ENCODE measurements at places on chromosomes 7 and 10. TPM values are rescaled to one million over a fixed set of nuclear protein-coding genes. Genes with fewer than 3 reads are reported as not detected.

- no peak for DNase-seq
Measured at GRCh38 chr10:99849536-99849935, 67.1 kb downstream of the ABCC2 start.

DNA sequence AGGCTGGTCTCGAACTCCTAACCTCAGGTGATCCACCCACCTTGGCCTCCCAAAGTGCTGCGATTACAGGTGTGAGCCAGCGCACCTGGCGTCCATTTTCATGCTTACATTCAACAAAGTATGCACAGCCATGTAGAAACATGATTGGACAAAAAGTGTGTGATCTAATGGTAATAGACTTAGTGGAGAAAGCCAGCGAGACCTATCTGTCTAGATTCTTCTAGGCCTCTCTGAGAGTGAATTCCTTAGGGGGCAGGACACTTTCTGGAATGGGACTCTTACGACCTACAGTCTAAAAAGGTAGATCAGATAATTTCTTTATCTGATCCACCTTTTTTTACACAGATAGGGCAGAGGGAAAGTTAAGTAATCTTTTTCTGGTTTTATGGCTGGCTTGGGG, 46.3 kb upstream of the SDK1 start:
- DNase-seq = no peak

The CYP3A4 gene
- 0.26 TPM for total RNA-seq

DNA sequence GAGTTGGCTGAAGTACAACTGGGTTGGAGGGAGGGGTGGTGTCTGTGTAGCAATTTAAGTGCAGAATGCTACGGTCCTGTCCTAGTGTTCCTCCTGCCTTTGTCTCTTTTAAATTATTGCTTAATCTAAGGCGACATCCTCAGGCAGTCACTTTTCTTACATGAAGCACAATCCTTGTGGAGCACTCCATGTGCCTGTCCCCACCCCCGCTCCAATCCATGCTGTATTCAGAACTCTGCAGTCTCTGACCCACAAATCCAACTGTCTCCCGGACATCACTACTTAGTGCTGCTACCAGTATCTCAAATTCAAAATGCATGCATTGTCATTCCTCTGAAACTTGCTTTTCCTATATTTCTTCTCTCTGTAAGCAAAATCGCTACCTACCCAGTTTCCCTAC, 91.4 kb upstream of the FAM133B start:
- no peak for DNase-seq

The ACSL5 gene
- 41.9 TPM for total RNA-seq

DNA sequence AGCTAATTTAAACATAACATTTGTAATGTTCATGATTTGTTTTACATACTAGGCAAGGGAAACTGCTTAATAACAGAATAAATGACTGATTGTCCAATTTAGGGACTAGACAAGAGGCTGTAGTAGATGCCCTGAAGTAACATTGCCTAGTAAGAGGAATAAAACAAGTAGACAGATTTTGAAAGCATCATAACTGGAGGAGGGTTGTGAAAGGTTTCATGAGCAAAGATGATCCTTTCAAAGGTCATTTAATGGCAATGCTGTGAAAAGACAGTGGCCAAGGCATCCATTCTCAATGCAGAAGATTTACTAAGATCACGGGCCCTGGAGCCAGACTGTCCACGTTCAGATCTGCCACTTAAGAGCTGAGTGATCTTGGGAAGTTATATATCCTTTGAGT, 44.8 kb upstream of the HHEX start:
- DNase-seq = no peak

The RET gene
- 0.64 TPM for total RNA-seq

DNA sequence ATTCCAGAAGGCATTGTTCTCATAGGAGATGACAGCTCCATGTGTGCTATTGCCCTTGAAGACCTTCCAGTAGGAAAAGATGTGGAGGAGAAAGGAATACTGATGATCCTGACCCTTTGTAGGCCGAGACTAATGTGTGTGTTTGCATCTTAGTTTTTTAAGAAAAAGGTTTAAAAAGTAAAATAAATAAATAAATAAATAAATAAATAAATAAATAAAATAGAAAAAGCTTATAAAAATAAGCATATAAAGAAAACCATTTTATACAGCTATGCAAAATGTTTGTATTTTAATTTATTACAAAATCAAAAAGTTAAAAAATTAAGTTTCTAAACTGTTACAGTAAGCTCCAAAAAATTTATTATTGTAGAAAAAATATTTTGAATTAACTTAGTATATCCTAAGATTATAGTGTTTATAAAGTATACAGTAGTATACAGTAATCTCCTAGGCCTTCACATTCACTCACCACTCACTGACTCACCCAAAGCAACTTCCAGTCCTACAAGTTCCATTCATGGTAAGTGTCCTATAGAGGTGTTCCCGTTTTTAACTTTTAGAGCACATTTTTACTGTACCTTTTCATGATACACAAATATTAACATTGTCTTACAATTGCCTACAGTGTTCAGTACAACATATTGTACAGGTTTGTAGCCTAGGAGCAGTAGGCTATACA, 435.2 kb upstream of the SEMA3A start:
- no peak for DNase-seq

DNA sequence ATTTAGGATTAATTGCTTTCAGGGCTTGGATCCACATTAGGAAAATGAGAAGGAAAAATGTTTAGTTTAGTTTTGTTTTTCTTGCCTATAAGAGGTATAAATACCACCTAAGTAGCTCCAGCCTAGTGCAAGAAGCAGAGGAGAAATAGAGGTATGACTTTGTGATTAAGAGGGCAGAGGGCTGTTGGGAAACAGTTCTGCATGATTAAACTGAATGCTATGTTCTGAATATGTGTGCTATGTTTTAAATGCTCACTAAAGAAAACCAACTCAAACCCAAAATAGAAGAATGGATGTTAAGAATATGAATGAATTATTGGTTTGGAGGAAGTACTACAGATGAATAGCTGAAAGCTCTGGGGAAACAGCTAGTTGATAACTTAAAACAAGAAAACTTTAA, 7.6 kb downstream of the CALCR start:
- no peak for DNase-seq

GRCh38 chr7:45007571-45008328, 7.7 kb downstream of the CCM2 start:
- no peak for DNase-seq

- DNase-seq = peak; percentile 53
Measured at GRCh38 chr7:3027005-3027845, 16.4 kb downstream of the CARD11 start.

GRCh38 chr7:80054356-80054755, 80.3 kb upstream of the GNAI1 start:
- no peak for DNase-seq

GRCh38 chr10:93261089-93261488, 187.4 kb downstream of the CYP26A1 start:
- DNase-seq = no peak

DNA sequence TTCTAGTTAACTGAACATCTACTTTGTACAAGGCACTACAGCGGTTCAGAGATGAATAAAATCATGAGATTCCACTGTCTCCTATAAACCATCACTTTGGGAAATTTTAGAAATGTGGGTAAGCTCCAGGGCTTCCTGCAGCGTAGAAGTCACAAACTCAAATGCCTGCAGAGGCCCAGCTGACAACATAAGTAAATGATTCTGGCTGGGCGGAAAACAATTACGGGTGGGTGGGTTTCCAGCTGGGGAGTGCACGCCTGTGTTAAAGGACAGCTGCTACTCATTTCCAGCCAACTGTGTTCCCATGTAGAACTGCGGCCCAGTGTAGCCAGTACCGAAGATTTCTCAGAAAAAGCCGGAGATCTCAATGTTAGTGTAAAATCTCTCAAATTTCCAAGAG, 69.5 kb upstream of the ATRNL1 start:
- no peak for DNase-seq

DNA sequence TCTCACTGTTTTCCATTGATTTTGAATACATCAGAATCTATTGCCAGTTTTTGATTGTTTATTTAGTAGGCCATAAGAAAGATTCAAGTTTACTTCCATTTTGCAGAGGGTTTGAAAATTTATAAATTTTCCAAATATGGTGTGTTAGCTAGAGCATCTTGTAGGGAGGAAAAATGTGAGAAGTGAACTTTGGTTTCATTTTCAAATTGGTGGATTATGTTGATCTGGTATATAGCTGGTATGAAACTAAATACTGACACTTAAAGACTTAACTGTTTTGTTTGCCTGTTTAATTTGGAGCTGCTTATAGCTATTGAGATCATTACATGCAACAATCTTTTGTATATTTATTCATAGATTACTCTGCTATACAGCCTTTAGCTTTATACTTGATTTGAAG, 108.1 kb downstream of the ADAM22 start:
- no peak for DNase-seq

The NPTX2 gene
- 23.8 TPM for total RNA-seq

- DNase-seq = no peak
Measured at GRCh38 chr7:18366394-18366793, 129.2 kb upstream of the HDAC9 start.

The SPDYE6 gene
- not detected for total RNA-seq

DNA sequence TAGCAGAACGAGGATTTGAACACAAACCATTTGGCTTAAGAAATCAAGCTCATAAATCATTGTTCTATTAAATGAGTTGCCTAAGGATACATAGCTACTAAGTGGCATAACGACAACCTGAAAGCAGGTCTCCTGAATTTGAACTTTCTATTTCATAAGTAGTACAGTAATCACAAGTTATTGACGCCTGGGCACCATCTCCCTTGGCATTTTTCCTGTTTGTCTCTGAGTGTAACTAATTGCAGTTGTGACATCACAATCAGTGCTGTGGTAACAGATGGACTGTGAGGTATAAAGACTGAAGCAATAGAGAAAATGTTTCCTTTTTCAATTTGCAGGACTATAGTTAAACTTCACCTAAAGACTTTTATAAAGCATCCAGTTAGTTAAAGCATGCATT, 6.4 kb upstream of the CSTF2T start:
- no peak for DNase-seq

GRCh38 chr10:96414303-96414702, 55.5 kb upstream of the OPALIN start:
- no peak for DNase-seq

The GPER1 gene
- total RNA-seq = 8.1 TPM

The TDRD1 gene
- total RNA-seq = 0.16 TPM

DNA sequence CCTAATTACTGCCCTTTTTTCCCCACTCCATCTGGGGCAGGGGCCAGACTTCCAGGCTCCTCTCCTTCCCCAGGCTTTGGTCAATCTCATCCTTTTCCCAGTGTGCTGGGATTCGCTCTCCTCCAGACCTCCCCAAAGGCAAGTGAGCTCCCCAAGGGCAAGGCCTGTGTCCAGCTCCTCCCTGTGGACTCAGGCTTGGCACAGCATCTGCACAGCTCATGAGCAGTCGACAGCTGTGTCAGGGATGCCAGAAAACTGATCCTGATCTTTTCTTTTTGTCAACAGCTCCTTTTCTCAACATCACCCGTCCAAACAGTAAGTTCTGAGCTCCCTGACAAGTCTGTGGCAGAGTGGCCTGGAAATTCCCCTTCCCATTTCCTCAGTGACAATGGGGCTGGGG, 67.1 kb downstream of the C10orf120 start:
- peak; percentile 68 for DNase-seq

DNA sequence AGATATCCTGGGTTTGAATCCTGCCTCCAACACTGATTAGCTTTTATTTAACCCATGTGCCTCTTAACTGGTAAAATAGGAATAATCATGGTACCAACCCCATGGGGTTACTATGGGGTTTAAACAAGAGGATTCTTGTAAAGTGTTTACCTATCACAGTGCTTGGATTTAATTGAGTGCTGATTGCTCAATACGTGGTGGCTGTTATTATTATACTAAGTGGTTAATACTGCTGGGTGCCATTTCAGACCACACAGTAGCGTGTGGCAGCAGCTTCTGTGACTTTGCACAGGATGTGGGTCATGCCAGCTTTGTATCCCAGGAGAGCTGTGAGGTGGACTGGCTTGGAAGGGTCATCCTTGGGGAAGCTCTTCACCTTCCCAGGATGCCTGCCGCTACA, 177.2 kb downstream of the SEC23IP start:
- no peak for DNase-seq

DNA sequence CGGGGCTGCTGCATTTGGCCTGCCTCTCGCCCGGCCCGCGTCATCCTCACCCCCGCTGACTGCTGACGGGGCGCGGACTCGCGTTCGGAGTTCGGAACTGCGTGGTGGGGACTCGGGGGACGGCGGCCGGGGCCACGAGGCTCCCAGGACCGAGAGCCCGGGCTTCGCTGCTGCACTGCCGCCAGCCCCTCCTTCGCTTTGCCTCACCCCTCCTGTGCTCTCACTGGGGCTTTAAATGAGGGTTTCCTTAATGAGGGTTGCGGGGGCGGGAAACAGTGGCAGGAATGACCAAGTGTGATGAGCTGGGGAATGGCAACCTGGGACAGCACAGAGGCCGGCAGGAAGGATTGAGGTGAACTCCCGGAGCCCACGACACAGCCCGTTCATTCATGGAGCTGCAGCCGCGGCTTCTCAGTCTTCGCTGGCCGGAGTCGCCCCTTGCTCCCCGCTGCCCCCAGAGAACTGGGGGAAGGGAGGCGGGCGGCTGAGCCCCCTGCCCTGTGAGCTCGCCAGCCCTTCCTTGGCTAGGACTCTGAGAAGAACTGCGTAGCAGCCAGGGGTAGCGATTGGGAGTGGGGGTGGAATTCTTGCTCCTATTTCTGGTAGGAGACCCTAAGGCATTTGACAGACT, 1.5 kb upstream of the LRRC4 start:
- DNase-seq = no peak

The PLAU gene
- total RNA-seq = 64.7 TPM

DNA sequence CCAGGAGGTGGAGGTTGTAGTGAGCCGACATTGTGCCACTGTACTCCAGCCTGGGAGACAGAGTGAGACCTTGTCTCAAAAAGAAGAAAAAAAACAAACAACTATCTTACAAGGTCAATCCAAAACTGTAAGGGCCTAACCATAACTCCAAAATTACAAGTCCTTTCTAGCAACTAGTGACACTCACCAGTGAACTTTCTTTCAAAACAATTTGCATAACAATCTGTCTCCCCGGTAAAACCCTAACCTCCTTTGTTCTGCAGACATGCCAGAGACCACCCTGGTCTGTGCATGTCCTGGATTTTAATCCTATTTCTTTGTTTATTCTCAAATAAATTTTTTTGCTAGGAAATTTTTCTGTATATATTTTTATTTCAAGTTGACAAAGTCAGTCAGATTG, 68.1 kb downstream of the EXOC6 start:
- DNase-seq = no peak

GRCh38 chr10:24617771-24618396, 105.8 kb downstream of the ARHGAP21 start:
- no peak for DNase-seq

The IMPDH1 gene
- 146 TPM for total RNA-seq

The LEP gene
- 784 TPM for total RNA-seq

The DGKB gene
- total RNA-seq = 0.35 TPM

The CREB5 gene
- 45.3 TPM for total RNA-seq

Data from mesenteric fat pad (tissue), 1 donor.